ENCODE measurements at places on chromosomes 6 and 20.

- no peak for DNase-seq
Measured at GRCh38 chr6:16766043-16766536, 4.8 kb upstream of the ATXN1 start.

- no peak for DNase-seq
Measured at GRCh38 chr6:112193535-112194051, 60.8 kb downstream of the LAMA4 start.

GRCh38 chr20:32972181-32973076 is 31.8 kb downstream of the SUN5 start:
- peak; percentile 49 for DNase-seq

- DNase-seq, result no peak
Measured at GRCh38 chr6:38687043-38687353, 15.9 kb downstream of the GLO1 start.

DNA sequence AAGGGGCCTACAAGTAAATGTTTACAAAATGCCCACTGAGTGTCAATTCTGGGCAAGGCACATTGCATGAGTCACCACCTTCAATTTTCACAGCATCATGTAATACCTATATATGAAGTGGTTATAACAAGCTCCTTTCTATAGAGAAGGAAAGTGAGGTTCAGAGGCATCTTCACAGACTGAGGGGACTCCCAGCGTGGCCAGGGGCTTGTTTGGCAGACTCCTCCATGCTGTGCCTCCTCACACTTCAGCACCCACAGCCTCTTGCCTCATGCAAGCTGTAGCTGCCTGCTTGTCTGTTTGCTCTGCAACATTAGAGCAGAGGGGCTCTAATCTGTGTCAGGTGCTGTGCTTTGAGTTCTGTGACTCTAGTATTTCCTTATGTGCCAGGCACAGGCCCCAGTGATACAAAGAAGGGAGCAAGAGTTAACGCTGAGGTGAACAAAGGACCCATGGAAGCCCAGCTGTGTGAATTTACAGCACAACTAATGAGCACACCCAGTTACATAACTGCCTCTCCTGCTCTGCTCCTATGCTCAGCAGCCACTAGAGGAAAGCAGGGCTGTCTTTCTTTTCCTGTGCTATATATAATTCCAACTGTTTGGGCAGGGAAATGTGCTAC is 72.3 kb downstream of the ZHX3 start:
- no peak for DNase-seq

Measured in activated naive CD8-positive, alpha-beta T cell treated with anti-CD3 and anti-CD28 coated beads, Interleukin-2, amount 50 U/mL, for 16 hours (primary cell).